ENCODE measurements at places on chromosomes 5 and 9.

- no peak overlapping the region for H3K27ac ChIP-seq
- no peaks in the 10 kb centered on the region for H3K36me3 ChIP-seq
- DNase-seq, result no peak
- H3K27me3 ChIP-seq, result no peaks in the 10 kb centered on the region
- H3K4me1 ChIP-seq, result no peaks in the 10 kb centered on the region
These were observed 85.1 kb downstream of the GIN1 start for GRCh38 chr5:103034662-103035392.

DNA sequence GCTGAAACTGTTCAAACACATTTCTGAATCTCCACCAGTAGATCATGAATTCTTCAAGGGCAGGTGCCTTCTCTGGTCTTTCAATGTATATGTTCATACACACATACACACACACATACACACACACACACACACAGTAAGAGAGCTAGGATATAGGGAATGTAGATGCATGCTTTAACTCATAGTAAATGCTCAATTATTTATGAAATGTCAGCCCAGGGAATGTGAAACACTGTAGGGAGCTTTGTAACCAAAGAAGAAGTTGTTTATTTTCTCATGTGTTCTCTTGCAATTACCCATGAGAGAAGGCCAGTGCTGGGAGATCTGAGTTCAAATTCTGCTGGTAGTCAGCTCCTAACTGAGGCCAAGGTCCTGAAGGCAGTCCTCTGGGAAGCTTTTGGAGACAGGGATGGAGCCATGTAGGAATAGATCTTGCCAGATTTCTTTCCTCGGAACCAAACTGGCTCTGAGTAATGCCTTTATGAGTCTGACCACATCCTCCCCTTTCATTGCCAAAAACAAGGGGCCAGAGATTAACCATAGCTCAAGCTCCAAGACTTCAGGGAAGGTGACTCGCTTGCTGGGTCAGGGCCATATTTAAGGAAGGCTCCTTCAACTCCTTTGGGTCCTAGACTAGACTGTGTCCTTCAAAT lies 487.0 kb upstream of the TNC start:
- no peak overlapping the region for H3K27ac ChIP-seq
- H3K27me3 ChIP-seq, result no peaks in the 10 kb centered on the region
- no peaks in the 10 kb centered on the region for H3K36me3 ChIP-seq
- H3K4me3 ChIP-seq, result no peak overlapping the region
- no peaks in the 10 kb centered on the region for H3K4me1 ChIP-seq

- DNase-seq, result no peak
- peaks cover 3% of the 10 kb centered on the region for H3K36me3 ChIP-seq
- H3K27ac ChIP-seq, result no peak overlapping the region
- H3K4me1 ChIP-seq, result no peaks in the 10 kb centered on the region
These were observed 180.0 kb upstream of the IL12B start for GRCh38 chr5:159510282-159510681.

- no peak for DNase-seq
- H3K4me3 ChIP-seq, result no peak overlapping the region
- H3K36me3 ChIP-seq, result peaks cover 3% of the 10 kb centered on the region
- no peak overlapping the region for H3K27ac ChIP-seq
These were observed 7.2 kb upstream of the ABLIM3 start for GRCh38 chr5:149133795-149134777.

DNA sequence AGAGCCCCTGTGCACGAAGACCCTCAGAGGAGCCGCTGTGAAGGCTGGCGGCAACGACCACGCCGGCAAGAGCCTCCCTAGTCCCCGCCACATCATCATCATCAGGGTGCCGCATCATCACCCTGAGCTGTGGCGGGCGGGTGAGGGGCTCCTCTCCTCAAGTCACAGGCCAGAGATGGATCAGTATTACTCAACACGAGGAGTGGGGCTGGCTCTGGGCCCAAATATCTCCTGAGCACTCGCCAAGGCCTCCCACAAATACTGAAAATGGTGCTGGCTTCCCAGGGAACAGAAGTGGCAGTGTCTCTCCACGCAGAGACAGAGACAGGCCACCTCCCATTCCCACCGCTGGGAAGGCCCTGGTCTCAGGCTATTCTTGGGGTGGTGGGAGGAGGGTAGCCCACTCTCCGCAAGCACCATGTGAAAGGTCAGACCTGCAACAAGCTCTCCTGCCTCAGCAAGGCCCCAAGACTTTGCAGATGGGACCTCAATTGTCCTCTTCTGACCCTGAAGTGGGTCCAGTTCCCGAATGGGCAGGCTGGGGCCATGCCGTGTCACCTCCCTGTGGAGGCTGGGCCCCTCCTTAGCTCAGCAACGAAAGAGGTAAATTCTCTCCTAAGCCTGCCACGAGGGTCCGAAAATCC lies 39.3 kb upstream of the ZNF354A start:
- DNase-seq, result no peak
- peaks cover 28% of the 10 kb centered on the region for H3K27me3 ChIP-seq
- H3K36me3 ChIP-seq, result no peaks in the 10 kb centered on the region
- H3K4me1 ChIP-seq, result no peaks in the 10 kb centered on the region

GRCh38 chr9:18404434-18405029 lies 69.4 kb upstream of the ADAMTSL1 start:
- no peak for DNase-seq
- H3K27me3 ChIP-seq, result no peaks in the 10 kb centered on the region
- H3K4me3 ChIP-seq, result no peak overlapping the region
- H3K36me3 ChIP-seq, result no peaks in the 10 kb centered on the region
- H3K4me1 ChIP-seq, result no peaks in the 10 kb centered on the region

DNA sequence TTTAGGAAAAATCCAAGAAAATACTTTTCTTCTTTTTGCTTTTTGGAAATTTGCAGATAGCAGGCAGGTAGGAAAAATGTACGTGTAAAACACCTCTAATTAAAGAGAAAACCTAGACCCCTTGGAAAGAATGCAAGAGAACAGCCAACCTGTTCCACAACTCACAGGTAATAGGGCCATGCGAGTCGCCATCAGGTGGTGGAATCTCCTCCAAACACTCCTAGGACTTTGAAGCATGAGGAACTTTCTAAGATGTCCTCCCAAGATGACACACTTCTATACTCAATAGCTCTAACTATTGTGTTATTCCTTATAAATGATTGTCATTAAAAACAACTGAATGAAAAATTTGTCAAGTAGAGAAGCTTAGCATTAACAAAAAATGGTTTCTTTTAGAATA lies 174.0 kb downstream of the TMC1 start:
- H3K4me1 ChIP-seq, result no peaks in the 10 kb centered on the region
- H3K27me3 ChIP-seq, result no peaks in the 10 kb centered on the region
- no peaks in the 10 kb centered on the region for H3K36me3 ChIP-seq

GRCh38 chr9:20552874-20553557 lies 69.3 kb downstream of the MLLT3 start:
- H3K4me1 ChIP-seq, result peaks cover 38% of the 10 kb centered on the region
- no peaks in the 10 kb centered on the region for H3K36me3 ChIP-seq
- H3K27me3 ChIP-seq, result no peaks in the 10 kb centered on the region
- peak overlapping the region; percentile 32 for H3K4me3 ChIP-seq

- DNase-seq, result no peak
- no peaks in the 10 kb centered on the region for H3K36me3 ChIP-seq
- no peak overlapping the region for H3K4me3 ChIP-seq
- no peaks in the 10 kb centered on the region for H3K4me1 ChIP-seq
These were observed 104.1 kb downstream of the ADAMTS2 start for GRCh38 chr5:179241175-179241574.

- DNase-seq, result no peak
- H3K4me3 ChIP-seq, result no peak overlapping the region
- no peaks in the 10 kb centered on the region for H3K27me3 ChIP-seq
- H3K36me3 ChIP-seq, result no peaks in the 10 kb centered on the region
- H3K27ac ChIP-seq, result no peak overlapping the region
These were observed 66.2 kb upstream of the CLINT1 start for GRCh38 chr5:157924931-157925729.

DNA sequence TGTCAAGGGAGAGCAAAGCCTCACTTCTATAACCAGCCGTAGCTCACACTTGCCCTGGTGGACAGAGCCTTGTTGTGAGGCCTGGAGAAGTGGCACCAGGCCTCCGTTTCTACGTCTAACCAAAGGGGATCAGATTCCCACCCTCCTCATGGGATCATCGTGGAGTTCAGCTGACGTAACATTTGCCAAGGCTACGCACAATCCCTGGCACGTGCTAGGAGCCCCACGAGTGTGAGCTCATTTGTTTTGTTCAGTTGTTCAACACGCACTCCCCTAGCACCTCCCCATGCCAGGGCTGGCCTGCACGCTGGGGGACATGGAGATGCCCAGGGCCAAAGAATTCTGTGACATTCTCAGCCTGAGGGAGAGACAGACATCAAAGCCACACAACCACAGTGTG lies 23.1 kb downstream of the ADGRD2 start:
- DNase-seq, result no peak
- H3K27me3 ChIP-seq, result peaks cover 33% of the 10 kb centered on the region
- no peaks in the 10 kb centered on the region for H3K4me1 ChIP-seq
- H3K36me3 ChIP-seq, result peaks cover 3% of the 10 kb centered on the region

- H3K27ac ChIP-seq, result peak overlapping the region; percentile 68
- peaks cover 30% of the 10 kb centered on the region for H3K4me1 ChIP-seq
- peaks cover 13% of the 10 kb centered on the region for H3K36me3 ChIP-seq
- no peaks in the 10 kb centered on the region for H3K27me3 ChIP-seq
- H3K4me3 ChIP-seq, result no peak overlapping the region
- DNase-seq, result no peak
These were observed 75.3 kb downstream of the INSYN2B start for GRCh38 chr5:169905017-169905416.

DNA sequence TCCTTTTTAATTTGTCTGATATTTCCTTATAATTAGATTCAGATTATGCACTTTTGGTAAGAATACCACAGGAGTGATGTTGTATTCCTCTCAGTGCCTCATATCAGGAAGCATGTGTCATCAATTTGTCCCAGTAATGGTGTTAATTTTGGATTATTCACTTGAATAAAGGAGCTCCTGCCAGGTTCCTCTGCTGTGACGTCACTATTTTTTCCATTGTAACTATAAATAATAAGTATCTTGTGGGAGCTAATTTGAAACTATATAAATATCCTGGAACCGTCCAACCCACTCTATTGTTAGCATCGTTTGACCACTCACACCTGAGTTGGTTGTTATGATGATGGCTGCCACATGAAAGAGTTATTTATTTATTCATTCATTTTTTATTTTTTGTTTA lies 107.9 kb downstream of the INVS start:
- no peak overlapping the region for H3K4me3 ChIP-seq
- no peak for DNase-seq
- peaks cover 4% of the 10 kb centered on the region for H3K4me1 ChIP-seq
- H3K27ac ChIP-seq, result no peak overlapping the region
- no peaks in the 10 kb centered on the region for H3K36me3 ChIP-seq
- H3K27me3 ChIP-seq, result no peaks in the 10 kb centered on the region

- peaks cover 61% of the 10 kb centered on the region for H3K36me3 ChIP-seq
- peaks cover 65% of the 10 kb centered on the region for H3K4me1 ChIP-seq
- H3K27ac ChIP-seq, result peak overlapping the region; percentile 63
- H3K4me3 ChIP-seq, result no peak overlapping the region
- no peak for DNase-seq
- no peaks in the 10 kb centered on the region for H3K27me3 ChIP-seq
These were observed 3.8 kb downstream of the ZNF622 start for GRCh38 chr5:16461782-16462181.

DNA sequence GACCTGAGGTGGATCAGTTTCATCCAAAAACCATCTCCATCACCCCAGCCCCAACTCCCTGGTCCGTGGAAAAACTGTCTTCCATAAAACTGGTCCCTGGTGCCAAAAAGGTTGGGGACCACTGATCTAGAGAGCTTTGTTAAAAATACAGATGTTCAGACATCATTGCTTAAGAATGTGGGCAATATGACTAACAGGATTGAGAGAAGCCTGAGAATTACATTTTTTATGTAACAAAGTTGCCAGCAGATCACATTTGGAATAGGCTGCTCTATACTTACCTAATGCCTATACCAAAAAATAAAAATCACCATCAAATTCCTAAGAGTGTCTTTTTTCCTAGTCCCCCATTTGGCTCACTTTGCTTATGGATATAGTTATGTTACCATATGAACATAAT lies 143.3 kb downstream of the RAPGEF6 start:
- no peak for DNase-seq
- peaks cover 69% of the 10 kb centered on the region for H3K36me3 ChIP-seq
- peak overlapping the region; percentile 63 for H3K27ac ChIP-seq
- H3K4me3 ChIP-seq, result no peak overlapping the region

GRCh38 chr5:99378443-99378842 lies 449.6 kb upstream of the CHD1 start:
- DNase-seq, result no peak
- no peaks in the 10 kb centered on the region for H3K27me3 ChIP-seq
- H3K4me1 ChIP-seq, result no peaks in the 10 kb centered on the region

GRCh38 chr9:134532084-134532483 lies 109.5 kb upstream of the COL5A1 start:
- no peaks in the 10 kb centered on the region for H3K4me1 ChIP-seq
- DNase-seq, result no peak
- H3K27me3 ChIP-seq, result peaks cover 48% of the 10 kb centered on the region

DNA sequence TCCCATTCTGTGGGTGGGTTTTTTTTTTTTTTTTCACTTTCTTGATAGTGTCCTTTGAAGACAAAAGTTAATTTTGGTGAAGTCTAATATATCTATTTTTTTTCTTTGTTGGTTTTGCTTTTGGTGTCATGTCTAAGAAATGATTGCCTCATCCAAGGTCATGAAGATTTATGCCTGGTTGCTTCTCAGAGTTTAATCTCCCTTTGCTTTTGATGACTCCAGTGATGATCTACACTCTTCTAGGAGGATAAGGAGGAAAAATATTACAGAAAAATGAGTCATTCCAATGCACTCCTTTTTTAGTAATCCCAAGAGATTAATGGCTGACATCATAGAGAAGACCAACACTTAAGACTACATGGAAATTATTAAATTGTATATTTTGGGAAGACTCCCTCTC lies 79.7 kb upstream of the ICE1 start:
- H3K27me3 ChIP-seq, result peaks cover 26% of the 10 kb centered on the region
- no peak overlapping the region for H3K4me3 ChIP-seq
- peaks cover 4% of the 10 kb centered on the region for H3K4me1 ChIP-seq
- no peaks in the 10 kb centered on the region for H3K36me3 ChIP-seq
- H3K27ac ChIP-seq, result no peak overlapping the region

- H3K27ac ChIP-seq, result peak overlapping the region; percentile 30
- H3K4me1 ChIP-seq, result peaks cover 43% of the 10 kb centered on the region
- DNase-seq, result no peak
- no peaks in the 10 kb centered on the region for H3K27me3 ChIP-seq
These were observed 3.0 kb downstream of the ZSWIM6 start for GRCh38 chr5:61334868-61335615.

- no peak overlapping the region for H3K27ac ChIP-seq
- no peaks in the 10 kb centered on the region for H3K27me3 ChIP-seq
- no peak for DNase-seq
These were observed 1918.8 kb downstream of the EFNA5 start for GRCh38 chr5:105751908-105752307.

- H3K27me3 ChIP-seq, result no peaks in the 10 kb centered on the region
- no peak overlapping the region for H3K27ac ChIP-seq
- peaks cover 35% of the 10 kb centered on the region for H3K36me3 ChIP-seq
These were observed 55.1 kb downstream of the LOX start for GRCh38 chr5:122022966-122023365.

DNA sequence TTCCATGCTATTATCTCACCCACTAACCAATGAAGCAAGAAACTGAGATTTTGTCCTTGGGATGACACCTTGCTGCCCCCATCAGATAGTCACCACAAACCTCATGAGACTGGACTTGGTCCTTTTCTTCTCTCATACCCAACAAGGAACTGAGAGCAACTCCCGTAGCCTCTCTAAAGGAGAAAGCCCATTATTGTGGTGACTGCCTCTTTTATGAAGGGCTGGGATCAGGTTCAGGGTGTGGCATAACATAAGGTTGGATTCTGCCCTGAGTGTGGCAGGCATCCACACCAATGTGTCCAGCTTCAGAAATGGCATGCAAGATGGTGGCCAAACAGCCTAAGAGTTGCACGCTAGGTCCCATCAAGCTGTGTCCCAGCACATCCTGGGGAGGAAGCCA lies 1.3 kb upstream of the ACTL7A start:
- no peaks in the 10 kb centered on the region for H3K4me1 ChIP-seq
- no peak overlapping the region for H3K4me3 ChIP-seq
- no peak overlapping the region for H3K27ac ChIP-seq

Measured in effector memory CD8-positive, alpha-beta T cell (primary cell).